ENCODE measurements at places on chromosomes 1 and 21.

GRCh38 chr1:186212568-186213224, 162.4 kb downstream of the TPR start:
- DNase-seq: peak; percentile 58

GRCh38 chr1:3183411-3183810, 114.4 kb downstream of the PRDM16 start:
- DNase-seq: no peak

GRCh38 chr1:60668585-60668984, 413.8 kb upstream of the NFIA start:
- DNase-seq: no peak

- DNase-seq: no peak
Observed at GRCh38 chr21:35617491-35617890, 442.8 kb downstream of the SETD4 start.

- no peak for DNase-seq
Observed at GRCh38 chr1:119083479-119083878, 57.0 kb downstream of the WARS2 start.

DNA sequence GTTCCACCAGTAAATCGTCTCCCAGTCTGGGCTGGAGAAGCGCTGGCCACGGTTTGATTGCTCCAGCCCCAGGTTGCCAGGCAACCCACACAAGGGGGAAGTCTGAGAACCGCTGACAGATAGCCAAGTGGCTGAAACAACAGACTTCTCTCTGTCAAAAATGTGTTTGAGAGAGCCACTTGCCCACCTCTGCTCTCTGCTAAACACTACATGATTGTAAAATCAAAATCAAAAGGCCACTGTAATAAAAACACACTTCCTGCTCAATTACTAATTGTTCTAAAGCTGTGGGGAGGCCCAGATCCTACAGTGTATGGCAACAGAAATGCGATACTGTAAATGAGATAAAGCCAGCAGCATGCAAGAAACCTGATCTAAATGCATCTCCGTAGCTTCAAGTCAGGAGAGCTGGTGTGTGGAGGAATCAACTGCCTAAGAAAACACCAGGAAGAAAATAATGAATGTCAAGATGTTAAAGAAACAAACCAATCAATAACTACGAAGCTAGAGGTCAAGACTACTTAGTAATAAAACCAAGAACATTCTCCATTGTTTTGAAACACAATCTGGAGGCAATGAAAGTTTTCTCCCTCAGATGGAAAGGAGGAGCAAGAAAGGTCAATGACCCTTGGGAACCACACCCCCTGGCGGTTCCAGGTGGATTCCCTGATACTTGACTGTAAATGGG, 121.2 kb downstream of the SLC45A1 start:
- DNase-seq: peak; percentile 60

DNA sequence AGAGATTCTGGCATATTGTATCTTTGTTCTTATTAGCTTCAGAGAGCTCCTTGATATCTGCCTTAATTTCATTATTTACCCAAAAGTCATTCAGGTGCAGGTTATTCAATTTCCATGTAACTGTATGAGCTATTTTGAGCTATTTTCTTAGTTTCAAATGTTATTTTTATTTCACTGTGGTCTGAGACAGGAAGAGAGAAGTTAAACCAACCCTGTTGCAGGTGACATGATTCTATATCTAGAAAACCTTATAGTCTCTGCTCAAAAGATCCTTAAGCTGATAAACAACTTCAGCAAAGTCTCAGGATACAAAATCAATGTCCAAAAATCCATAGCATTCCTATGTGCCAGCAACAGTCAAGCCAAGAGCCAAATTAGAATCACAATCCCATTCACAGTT, 1644.0 kb upstream of the B3GALT2 start:
- no peak for DNase-seq

DNA sequence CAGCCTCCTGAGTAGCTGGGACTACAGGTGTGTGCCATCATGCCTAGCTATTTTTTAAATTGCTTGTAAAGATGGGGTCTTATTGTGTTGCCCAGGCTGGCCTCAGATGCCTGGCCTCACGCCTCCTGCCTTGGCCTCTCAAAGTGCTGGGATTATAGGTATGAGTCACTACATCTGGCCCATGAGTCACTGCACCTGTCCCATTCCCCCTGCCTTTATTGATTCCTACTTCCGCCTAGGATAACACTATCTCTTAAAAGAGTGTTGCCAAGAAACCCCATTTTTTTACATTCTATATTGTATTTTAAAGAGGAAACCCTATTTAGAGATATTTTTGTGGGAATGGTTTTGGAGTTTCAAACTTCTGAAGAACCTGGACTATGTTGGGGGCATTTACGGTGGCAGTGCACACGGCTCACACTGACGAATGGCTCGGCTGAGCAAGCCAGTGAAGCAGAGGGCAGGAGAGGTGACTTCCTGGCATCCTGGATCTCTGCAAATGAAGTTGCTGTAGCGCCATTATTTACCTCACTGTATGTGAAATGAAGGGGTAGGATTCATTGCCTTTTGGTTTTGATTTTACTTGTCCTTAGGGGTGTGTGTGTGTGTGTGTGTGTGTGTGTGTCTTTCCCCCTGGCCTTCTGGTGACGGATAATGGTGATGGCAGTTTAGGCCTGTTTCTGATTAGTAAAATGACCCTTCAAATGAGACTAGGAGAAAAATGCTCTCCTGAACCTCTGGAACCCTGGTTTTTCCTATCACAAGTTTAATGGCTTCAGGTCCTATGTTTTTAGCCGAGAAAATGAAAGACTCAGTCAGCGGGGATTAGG, 22.5 kb downstream of the KIF26B start:
- no peak for DNase-seq

DNA sequence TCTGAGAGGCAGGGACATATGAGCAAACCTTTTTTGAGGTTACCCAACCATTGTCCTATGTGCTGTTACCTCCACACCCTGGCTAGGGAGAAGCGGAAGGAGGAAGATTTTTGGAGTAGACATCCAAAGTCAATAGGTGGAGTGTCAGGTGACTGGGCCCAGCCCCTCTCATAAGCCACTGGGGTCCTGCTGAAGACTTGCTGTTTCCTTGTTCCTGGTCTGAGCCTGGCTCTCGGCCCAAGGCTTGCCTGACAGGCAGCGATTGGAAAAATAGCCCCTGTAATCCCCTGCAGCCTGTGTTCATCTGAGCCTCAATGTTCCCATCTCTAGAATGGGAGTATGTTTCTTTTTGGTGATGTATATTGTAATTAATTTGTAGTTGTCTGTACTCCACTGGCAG, 6.9 kb upstream of the PIGR start:
- DNase-seq: no peak

DNA sequence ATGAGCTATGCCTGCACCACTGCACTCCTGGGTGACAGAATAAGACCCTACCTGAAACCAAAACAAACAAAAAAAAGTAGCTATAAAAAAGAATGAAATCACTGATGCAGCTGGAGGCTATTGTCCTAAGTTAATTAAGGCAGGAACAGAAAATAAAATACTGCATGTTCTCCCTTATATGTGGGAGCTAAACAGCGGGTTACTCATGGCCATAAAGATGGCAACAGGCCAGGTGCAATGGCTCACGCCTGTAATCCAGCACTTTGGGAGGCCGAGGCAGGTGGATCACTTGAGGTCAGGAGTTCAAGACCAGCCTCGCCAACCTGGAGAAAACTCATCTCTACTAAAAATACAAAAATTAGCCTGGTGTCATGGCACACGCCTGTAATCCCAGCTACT, 152.7 kb downstream of the PIK3R3 start:
- DNase-seq: no peak

DNA sequence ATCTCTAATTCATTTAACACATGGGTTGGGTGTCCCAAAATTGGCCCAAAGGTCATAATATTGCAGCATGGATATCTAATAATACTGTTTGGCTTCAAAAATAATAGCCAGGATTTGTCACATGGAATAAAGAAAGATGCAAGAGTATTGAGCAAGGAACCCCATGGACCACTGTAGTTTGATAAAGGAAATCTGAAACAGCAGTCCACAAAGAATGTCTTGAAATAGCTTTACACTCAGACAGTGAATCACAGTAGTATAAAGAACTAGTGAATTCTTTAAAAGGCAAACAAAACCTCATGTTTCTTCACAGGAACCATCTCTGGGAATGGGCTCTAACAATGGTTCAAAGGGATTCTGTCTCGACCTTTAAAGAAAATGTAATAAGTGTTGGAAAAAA, 576.1 kb upstream of the ZRANB2 start:
- DNase-seq: no peak

GRCh38 chr1:209008586-209008985, 574.9 kb upstream of the CAMK1G start:
- no peak for DNase-seq

DNA sequence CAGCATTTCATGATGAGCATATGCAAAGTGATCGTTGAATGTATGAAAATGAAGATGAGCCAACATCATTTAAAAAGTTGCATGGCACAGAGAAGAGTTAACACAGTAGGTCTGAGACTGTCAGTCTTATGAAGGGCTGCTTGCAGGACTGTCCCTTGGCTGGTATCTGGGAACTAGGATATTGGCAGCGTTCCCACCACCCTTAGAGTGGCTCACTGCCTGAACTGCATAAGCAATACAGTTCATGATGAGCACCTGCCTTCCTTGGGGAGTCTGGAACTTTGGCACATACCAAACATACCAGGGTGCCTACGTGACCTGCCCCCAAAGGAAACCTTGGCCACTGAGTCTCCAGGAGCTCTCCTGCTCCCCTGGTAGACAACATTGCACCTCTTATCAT, 161.8 kb downstream of the DSCAM start:
- DNase-seq: no peak

GRCh38 chr1:231986631-231987336, 360.2 kb downstream of the DISC1 start:
- DNase-seq: no peak

DNA sequence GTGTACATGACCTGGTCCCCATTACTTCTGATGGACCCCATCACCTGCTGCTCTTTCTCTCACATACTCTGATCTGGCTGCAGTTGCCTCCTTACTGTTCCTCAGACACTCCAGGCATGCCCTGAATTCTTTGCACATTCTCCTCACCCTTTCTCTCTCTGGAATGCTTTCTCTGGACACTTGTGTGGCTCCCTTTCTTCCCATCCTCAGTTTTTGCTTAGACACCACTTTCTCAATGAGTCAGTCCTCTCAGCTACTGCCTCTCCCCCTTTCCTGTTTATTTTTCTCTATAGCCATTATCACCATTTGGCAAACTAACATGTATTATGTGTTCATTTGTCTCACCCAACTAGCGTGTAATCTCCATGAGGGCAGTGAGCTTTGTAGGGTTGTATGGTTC, 28.1 kb downstream of the PLXNA2 start:
- DNase-seq: no peak

DNA sequence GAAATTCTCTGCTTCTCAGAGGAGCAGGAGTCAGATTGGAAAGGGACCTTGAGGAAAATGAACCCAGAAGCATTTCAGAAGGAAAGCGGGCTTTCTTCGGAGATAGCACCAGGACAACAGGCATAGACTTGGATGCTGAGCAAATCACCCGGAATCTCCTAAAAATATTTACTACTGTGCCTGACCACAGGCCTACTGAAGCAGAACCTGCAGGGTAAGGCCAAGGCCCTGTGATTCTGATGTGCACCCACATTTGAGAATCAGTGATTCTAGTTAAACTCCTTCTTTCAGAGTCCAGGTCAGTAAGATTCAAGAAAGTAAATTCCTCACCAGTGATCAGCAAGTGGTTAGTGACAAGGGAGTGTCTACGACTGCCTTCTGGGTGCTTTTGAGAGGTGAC, 307.3 kb upstream of the DUSP10 start:
- no peak for DNase-seq

- DNase-seq: no peak
Observed at GRCh38 chr21:15534450-15534886, 195.3 kb upstream of the USP25 start.

DNA sequence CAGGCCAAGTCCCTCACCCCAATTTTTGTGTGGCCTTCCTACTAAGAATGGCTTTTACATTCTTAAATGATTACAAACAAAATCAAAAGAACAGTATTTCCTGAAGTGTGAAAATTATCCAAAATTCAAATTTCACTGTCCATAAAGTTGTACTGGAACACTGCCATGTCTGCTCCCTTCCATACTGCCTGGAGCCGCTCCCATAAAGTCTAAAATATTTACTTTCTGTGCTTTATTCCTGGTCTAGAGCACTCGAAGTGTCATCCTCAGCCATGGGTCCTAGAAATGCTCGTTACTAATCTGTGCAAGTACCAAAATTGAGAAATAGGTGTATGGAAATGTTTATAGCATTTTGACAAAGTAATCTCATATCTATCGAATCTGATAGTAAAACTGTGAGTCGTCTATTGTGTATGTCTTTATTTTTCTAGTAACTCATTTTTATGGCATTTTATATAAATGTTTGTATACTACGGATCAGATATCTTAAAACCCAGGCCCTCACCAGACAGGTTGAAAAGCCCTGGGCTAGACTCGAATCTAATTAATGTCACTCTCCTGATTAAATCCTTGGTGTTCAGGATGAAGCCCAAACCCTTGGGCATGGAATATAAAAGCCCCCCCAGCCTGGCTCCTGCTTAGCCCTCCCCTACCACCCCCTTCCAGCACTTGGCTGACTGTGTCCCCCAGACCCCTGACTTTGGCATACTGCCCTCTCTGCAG, 4.9 kb downstream of the LBR start:
- DNase-seq: no peak

DNA sequence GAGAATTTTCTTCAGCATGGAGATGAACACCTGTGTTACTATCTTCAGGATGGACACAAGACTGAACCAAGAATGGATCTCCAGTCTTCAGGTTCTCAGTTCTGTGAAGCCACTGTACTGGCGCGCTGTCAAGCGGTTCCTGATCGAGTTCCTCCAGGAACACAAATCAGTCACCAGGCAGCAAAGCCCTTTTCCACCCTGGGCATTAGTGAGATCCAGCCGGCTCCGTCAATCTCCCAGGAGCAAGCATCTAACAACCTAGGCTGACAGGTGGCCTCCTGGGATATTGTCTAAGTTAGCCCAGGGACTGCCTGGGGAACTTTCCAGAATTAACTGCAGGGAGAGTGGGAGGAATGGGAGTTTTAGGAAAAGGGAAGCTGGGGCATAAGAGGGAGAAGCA, 9.7 kb upstream of the IGFN1 start:
- DNase-seq: no peak

DNA sequence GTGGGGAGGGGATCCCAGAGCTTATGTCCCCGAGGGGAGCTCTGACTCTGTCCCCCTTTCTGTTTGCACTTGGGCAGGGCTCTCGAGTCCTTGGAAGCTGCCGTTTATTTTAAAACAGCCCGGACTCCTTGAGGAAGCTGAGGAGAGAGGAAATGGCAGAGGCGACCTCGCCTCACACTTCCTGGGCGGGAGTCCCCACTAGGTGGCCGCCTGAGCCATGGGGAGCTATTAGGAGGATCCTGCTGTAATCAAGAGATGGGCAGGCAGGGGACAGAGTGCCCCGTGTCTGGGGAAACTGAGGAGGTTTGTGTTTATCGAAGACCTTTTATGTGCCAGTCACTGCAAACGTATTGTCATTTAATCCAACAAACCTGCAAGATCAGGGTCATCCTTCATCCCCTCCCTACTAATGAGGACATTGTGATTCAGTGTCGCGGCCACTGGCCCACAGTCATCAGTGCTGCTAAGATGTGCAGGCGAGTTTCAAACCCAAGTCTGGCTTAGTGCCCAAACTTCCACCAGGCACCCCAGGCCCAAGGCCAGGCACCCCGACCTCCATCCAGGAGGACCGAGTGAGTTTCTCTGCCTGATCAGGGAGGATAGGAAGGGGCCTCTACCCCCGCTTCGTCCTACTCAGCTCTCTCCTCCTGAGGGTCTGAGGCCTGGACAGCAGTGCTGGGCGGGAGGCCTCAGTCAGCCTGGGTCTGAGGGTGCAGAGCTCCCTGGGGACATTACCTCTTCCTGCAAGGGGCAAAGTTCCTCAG, 316.9 kb upstream of the VAMP3 start:
- no peak for DNase-seq

Measured in right renal cortex interstitium (tissue), 3 donors.